Uterus (tissue), 4 donors: ENCODE measurements at places on chromosomes 3 and 15. TPM values are rescaled to one million over a fixed set of nuclear protein-coding genes. Genes with fewer than 3 reads are reported as not detected.
A peak's percentile ranks its signal among the peaks of the same experiment; 100 is the strongest.

DNA sequence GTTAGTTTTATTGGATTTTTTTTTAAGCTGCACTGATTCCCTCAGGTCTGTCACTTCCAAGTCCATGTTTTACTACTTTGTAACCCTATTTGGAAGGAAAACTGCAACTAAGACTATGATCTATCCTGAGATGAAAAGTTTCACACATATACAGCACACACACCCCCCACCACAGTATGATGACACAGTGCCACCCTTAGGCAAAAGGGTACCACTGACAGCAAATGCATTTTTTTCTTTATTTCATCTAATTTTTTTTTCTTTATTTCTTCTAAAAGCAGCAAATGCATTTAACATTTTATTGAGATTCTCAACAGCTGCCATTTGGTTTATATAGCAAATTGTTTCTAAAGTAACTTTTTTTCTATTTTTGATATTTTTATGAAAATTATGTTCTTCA lies 21.2 kb downstream of the NGRN start:
- DNase-seq = no peak

- DNase-seq = no peak
Observed at GRCh38 chr15:62561059-62561519, 396.0 kb upstream of the C2CD4B start.

GRCh38 chr15:34483644-34484043 lies 46.0 kb upstream of the GOLGA8A start:
- DNase-seq = no peak

- no peak for DNase-seq
Observed at GRCh38 chr15:100918690-100919480, at the start of gene LRRK1. Gene LRRK1, plus strand, starts transcription at chr15:100919357. Its CDS starts 5,276 bp downstream, at chr15:100924633.

DNA sequence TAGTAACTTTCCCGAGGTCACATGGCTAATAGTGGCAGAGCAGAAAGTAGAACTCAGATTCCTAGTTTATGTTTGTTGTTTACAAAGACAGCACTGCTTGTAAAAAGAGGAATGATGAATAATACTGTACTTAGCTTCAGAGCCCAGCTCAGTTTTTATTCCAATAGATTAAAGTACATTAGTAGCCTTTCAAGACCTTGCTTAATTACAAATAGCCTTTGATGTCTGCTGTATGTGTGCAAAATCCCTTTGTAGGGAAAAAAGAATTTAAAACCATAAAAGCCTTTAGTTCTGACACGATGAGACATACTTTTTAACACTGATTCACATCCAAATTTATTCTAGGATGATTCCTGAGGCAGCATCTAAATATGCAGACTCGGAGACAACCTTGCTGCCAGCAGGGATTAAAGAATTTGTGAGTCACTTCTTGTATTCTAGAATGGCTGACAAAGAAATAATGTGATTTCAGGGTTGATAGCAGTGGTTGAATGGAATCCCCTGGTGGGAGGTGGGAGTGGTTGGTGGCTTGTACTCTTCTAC lies 324.2 kb upstream of the TGFBR2 start:
- no peak for DNase-seq

DNA sequence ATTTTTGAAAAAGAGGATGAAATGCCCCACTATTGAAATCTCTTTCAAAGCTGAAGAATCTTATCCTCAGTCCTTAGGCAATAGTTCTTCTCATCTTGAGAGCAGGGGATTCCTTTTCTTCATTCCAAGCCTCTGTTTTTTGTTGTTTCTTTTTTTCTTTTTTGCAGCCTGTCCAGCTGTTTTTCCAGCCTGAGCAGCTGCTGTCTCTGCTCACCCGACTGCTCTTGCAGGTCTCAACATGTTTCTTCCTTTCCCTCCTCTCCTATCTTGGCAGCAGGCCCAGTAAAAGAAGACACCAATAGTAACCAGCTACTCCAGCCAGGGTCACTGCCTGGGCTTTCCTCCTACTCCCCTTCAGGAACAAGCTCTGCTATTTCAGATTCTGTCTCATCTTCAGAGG lies 23.8 kb downstream of the MEX3B start:
- DNase-seq = peak; percentile 50

GRCh38 chr15:28901987-28902745 lies 16.4 kb downstream of the APBA2 start:
- DNase-seq = no peak

DNA sequence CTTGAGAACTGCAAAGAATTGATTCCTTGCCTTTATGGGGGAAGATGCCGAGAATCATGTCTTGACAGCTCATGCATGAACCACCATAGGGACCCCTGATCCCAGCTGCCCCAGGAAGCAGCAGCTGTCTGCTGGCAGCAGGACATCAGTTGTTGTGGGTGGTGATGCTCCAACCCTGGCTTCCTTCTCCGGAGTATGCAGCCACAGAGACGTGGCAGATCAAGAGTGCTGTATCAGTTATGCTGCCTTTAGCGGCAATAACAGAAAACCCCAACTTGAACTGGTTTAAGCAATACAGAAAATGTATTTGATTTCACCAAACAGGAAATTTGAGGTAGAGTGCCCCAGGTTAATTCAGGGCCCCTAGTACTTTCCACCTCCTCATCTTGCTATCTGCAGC lies 92.2 kb upstream of the TNFAIP8L3 start:
- no peak for DNase-seq

DNA sequence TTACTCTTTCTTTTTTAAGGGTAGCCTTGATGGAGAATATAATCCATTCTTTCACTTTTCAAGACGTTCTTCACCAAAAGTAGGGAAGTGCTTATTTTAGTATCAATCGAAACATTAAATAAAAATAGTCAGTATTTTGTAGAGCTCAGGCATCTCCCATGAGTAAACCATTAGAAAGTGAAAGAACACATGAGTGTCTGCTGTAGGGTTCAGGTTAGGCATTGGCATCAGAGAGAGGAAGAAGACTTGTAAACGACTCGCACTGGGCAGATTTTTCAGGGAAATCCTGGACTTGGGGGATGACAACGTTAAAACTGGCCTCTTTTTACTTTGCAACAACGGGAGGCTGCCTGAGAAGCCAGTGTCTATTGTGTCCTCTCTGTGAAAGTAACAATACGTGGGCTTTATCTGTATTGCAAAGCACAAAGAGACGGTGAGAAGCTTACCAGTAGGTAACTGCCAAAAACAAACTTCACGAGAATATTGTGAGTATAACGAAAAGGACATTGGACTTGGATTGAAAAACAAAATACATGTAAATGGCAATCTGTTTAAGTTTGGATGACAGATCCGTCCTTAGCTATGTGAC lies 451.7 kb downstream of the PYDC2 start:
- no peak for DNase-seq

DNA sequence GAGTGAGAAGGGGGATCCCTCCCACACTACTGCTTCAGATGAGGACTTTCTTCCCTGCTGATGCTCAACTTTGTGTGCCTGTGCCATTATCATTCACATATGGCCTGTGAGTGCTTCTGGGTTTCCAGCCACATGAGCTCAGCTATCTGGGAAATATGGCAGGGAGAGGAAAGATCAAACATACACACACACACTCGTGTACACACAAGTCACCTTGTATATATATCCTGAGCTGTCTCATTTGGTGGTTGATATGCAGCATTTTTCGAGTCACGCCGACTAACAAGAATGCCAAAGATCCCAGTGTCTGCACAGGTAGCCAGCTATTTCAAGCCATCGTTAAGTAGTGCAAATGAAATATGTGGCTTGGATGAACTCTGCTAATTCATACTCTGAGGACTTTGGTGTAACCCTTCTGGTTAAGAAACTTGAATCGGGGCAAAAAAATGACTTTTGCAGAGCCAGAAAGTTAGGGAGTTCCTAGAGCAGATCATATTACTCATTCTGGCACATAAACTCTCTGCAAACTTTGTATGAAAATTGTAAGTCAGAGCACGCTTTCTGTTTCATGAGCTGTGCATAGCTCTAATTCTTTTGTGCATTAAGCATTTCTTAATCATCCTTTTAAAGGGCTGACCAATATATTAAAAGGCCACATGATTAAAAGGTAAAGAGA lies 24.9 kb upstream of the WNT5A start:
- DNase-seq = no peak

- DNase-seq = no peak
Observed at GRCh38 chr3:32551087-32551486, 19.6 kb downstream of the DYNC1LI1 start.

DNA sequence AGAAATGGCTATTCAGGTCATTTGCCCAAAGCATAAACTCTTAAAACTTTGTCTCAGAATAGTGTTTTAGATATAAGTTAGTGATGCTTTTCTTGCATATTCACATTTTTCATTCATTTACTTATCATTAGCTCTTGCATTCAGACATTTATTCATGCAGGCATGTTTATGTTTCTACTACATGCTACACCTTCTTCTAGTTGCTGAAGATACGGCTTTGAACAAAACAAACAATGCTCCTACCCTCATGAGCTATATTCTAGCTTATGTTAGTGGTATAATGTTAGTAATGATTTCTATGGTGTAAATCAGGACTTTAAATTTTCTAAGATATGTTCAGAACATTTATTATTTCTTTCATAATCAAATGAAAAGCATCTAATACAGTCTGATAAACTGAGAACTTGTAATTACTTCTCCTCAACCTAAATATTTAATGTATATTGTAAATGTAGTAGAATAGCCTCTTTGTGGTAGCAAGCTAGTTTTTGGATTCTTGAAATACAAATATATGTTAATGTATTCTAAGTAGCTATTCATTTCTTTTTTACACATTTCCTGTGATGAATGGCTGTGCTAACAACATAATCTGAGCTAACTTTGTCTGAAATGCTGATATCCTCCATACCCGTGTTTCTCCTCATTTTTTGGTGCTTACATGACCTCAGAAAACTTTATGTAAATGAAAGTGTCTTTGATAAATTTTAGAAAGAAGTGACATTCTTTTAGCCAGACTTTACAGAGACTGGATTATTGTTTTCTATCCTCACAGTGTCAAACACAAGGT lies 15.5 kb upstream of the GOLGA8B start:
- no peak for DNase-seq

- DNase-seq = no peak
Observed at GRCh38 chr3:177960014-177960413, 576.2 kb upstream of the KCNMB2 start.

GRCh38 chr3:21417991-21418390 lies 333.0 kb downstream of the ZNF385D start:
- DNase-seq = no peak

GRCh38 chr15:70766597-70766996 lies 3.2 kb upstream of the UACA start:
- DNase-seq = no peak

GRCh38 chr15:23594252-23594770 lies 28.8 kb downstream of the MKRN3 start:
- DNase-seq = no peak

- no peak for DNase-seq
Observed at GRCh38 chr3:130950124-130950523, 56.2 kb downstream of the ATP2C1 start.

DNA sequence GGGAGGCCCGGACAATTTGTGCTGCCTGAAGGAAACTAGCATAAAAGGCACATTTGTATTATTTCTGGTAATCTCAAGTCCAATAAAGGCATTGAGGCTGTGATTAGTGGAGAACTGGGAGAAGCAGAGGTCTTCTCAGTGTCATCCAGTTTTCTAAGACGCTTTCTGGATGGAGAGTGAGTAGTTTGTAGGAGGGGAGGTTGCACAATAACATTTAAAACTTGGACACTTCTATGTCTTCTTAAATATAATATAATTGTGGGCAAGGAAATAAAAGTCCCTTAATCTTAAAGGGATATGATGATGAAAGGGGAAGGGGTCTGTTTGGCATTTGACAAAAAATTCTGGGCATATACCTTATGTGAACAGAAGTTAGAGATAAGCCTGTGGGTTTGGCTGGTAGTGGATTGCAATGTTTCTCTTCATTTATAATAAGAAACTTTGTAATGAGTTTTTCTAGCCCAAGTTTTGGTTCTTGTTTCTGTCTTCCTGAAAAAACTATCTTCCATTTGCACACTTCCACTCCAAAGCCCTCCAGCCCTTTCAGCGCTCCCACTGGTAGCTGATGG lies 291.6 kb upstream of the TGFBR2 start:
- no peak for DNase-seq

DNA sequence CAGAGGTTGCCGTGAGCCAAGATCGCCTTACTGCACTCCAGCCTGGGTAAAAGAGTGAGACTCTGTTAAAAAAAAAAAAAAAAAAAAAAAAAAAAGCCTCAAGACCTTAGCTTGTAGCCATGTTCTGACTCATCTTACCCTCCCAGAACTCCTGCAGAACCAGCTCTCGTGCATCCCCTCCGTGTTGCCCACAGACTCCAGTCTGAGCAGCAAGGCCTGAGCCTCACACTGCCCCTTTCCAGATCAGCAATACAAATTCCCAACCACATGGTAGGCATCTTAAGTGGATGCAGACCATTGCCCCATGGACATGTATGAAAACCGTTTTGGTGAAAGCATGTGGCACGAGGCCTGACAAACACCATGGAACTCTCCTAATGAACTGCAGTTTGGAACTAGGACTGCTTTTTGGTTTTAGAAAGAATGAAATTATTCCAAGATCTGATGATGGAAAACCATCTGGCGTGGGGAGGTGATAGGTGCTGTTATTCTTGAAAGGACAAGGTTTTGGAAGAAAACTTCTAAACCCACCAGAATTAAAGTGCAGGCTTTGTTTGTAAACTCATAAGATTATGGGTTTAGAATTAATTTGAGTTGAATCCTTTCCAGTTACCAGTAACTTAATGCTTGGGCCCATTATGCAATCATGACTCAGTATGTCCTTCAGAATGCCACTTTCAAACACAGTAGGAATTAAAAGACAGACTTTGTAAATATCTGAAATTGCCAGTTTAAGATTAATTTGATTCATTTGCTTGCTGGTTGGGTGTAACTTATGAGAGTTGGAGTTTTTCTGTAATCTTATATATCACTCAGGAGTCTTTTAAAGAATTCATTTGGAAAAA lies 163.7 kb upstream of the LRTM1 start:
- no peak for DNase-seq

- no peak for DNase-seq
Observed at GRCh38 chr3:177126015-177126773, 71.1 kb downstream of the TBL1XR1 start.

DNA sequence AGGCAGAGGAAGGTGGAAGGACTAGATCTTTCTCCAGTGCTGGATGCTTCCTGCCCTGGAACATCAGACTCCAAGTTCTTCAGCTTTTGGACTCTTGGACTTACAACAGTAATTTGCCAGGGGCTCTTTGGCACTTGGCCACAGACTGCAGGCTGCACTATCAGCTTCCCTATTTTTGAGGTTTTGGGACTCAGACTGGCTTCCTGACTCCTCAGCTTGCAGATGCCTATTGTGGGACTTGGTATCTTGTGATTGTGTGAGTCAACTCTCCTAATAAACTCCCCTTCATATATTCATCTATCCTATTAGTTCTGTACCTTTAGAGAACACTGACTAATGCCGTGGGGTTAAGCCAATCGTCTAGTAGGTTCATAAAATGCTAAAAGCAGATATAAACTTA lies 8.8 kb upstream of the B3GNT5 start:
- DNase-seq = no peak

GRCh38 chr3:94317017-94317416 lies 254.2 kb downstream of the NSUN3 start:
- DNase-seq = no peak

AADACL2 gene
- total RNA-seq = not detected

ADGRG7 gene
- 0.21 TPM for total RNA-seq

UTS2B gene
- not detected for total RNA-seq

PLSCR2 gene
- total RNA-seq = not detected

GOLGA6L1 gene
- total RNA-seq = not detected

OR5K3 gene
- total RNA-seq = not detected

ACP3 gene
- total RNA-seq = 5.6 TPM

PLCB2 gene
- 3.5 TPM for total RNA-seq

AMT gene
- total RNA-seq = 17.9 TPM

HHATL gene
- 0.62 TPM for total RNA-seq

MLF1 gene
- 12.6 TPM for total RNA-seq

PHLDB2 gene
- 108 TPM for total RNA-seq

PLCH1 gene
- 12.0 TPM for total RNA-seq

SLITRK3 gene
- 3.8 TPM for total RNA-seq

RLBP1 gene
- total RNA-seq = not detected

ZNF860 gene
- total RNA-seq = 0.26 TPM

ASB14 gene
- total RNA-seq = not detected
